CD4-positive, alpha-beta T cell treated with Interleukin-6 for 4 hours (primary cell): ENCODE measurements at places on chromosomes 2 and 18.

- DNase-seq = peak; percentile 87
Measured at GRCh38 chr2:74457549-74458131, 598 bp upstream of the WBP1 start.

DNA sequence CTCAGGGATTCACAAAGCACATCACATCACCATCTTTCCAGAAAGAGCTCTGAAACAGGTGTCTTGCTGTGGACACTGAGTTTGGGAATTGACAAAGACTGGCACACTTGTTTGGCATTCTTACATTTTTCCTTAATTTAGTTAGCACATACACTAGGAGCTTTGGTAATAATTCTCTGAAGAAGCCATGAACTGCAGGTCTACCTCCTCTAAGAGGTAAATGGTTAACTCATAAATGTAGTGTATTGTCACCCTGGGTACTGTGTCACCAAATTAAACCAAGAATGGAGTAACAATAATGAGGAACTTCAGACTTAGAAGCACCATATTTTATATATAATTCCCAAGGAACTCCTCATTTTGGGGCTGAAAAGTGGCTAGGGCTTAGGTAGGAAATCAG lies 22.6 kb downstream of the EIF4E2 start:
- DNase-seq = no peak

- no peak for DNase-seq
Measured at GRCh38 chr2:15832030-15832709, 108.2 kb upstream of the MYCN start.

- no peak for DNase-seq
Measured at GRCh38 chr18:49285627-49286026, 174.8 kb downstream of the DYM start.

DNA sequence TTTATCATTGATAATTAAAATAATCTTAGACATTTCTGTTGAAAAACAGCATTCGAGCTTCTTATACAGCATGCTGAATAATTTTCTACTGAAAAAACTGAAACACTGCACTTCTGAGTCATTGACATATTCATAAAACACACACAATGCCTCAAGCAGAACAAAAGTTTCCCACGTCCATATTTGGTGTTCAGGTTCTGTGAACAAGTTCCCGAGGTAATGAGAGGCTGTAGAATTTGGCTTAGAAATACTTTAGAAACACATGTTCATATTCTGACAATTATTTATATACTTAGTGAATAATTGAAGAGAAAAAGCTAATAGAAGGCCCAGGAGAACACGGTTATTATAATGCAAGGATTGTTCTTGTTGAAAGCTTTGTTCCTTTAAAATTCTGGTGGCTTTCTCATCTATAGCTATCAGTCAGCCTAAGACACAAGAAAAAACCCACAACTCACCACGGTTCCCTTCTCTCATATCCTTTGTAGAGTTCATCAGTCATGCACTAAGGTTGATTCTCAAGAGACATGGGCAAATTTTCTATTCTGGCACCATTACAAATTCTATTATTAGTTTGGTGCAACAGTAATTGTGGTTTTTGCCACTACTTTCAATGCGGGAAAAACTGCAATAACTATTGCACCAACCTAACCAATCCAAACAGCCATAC lies 194.4 kb downstream of the TMX3 start:
- DNase-seq = no peak

DNA sequence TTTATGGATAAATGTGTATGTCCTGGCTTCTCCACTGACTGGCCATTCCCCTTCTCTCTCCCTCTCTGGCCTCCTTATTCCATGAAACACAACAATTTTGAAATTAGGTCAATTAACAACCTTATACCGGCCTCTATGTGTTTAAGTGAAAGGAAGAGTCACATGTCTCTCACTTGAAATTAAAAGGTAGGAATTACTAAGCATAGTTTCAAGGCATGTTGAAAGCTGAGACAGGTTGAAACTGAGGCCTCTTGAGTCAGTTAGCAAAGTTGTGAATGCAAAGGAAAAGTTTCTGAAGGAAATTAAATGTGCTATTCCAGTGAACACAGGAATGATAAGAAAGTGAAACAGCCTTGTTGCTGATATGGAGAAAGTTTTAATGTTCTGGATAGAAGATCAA lies 69.7 kb downstream of the ADAM23 start:
- no peak for DNase-seq

DNA sequence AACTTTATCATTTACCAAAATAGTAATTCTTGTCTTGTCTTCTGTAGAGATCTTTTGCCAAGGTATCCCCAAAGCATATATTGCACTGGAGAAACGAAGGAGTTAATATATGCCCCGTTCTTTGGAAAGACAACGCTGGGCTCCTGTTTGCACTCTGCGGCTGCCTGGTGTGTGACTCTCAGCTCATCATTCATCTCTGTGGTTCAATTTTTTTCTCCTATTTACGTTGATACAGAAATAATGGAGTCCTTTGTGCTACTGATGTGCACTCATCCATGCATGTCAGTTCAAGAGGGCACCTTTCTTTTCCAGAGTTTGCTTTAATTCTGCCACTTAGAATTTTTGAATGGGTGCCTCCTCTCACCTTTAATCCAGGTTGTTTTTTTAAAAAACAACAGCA lies 655.5 kb downstream of the DCDC2C start:
- DNase-seq = no peak

DNA sequence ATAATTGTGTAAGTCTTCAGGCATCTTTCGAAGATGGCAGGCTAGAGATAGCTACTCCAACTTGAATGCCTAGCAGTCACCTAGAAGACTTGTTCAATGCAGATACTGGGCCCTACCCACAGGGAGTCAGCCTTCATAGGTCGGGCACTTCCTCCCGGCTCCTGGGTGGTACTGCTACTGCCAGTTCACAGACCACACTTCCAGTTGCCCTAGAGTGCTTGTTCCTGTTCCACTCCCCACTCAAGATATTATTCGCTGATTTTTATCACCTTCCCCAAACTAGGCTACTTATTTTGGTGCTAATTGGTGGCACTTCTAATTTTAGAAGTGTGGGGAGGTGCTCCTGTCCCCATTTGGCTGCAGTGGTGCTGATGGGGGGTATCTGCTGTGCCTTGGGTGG lies 34.2 kb downstream of the INPP4A start:
- DNase-seq = peak; percentile 68

DNA sequence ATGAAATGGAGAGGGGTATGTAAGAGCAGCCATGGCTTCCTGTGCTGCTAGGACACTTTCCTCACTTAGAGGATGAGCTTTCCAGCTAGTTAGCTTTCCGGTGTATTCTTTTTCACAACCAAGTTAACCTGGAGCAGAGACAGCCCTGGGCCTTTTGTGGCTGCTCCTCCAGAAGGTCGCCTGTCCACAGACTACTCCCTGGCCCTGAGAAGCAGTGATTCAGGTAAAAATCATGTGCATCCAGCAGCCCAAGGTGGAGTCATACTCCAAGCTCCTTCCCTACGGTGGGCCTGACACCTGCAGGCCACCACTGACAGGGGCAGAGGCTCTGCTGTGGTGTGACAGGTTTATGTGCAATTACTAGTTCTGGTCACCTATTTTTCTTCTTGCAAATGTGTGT lies 187.2 kb downstream of the ANKRD30B start:
- DNase-seq = no peak

GRCh38 chr18:23838233-23838632 lies 149.0 kb downstream of the LAMA3 start:
- DNase-seq = no peak

GRCh38 chr2:63049211-63049969 lies 1.2 kb upstream of the OTX1 start:
- no peak for DNase-seq

- DNase-seq = peak; percentile 24
Measured at GRCh38 chr2:64203858-64204632, 59.8 kb upstream of the PELI1 start.

DNA sequence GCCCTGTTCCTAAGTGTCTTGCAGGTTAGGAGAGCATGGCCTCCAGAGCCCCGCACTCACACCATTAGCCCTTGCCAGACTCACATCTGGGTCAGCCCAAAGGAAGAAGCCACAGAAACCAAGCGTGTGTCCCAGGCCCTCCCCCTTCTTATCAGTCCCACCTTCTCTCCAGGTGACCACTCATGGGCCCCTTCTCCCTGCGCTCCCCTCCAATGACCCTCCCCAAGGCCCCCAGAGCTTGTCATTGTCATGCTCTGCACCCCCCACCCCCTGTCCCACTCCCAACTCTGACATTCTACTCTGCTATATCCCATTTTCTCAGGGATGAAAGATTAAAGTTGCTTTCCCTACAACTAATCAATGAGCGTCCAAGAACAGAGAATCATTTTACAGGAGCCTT lies 30.1 kb downstream of the CAPN14 start:
- no peak for DNase-seq

DNA sequence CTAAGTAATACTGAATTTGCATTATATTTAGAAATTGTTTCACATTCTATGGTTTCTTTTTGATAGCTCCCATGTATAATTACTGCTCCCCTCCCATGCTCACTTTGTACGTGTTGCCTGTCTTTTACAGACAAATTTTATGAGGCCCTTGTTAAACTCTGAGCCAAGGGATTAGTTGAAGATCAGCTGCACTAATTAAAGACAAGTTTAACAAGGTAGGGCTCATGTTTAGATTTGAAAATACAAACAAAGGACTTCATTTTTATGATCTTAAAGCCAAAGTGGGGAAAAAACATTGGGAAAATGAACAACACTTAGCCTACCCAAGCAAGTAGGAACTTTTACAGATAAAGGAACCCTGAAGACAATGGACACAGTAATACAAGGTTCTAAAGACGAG lies 46.2 kb downstream of the ARHGAP28 start:
- DNase-seq = no peak

DNA sequence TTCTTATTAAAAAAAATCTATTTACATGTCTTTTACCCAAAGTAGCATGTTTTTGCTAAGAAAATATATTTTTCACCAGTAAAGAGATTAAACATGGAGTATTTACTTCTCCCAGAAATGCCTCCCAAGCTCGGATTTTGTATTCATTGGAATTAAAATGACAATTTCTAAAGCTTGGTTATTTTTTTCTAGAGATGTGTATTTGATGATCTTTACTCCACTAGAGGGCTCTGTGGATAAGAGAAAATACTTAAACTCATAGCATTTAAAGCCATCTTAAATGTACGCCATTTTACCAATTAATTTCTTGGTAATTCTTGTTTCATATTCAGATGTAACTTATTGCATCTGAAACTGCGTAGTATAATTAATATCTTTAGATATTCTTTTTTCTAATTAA lies 461.4 kb downstream of the GALR1 start:
- no peak for DNase-seq

DNA sequence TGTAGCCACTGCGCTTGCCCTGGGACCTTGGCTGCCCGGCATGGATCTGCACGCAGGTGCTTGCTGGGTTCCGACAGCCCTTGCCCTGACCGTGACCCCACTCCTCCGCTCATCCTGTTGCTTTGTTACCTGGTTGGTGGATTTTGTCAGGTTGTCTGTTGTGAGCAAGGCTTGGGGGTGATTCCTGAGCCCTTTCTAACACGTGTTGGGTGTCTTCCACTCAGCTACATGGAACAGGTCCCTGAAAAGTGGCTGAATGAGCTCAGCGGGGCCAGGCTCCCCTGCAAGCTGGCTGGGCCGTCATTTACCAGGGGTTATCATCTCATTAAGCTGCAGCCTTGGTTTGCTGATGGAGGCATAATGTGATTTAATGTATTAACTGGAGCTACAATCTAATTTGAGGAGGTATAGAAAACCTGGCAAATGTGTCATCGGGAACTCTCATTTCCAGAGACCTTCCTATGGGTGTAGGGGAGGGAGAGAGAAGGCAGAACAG lies 24.6 kb downstream of the RAMP1 start:
- DNase-seq = no peak

- no peak for DNase-seq
Measured at GRCh38 chr2:43227830-43228281, 1.4 kb upstream of the ZFP36L2 start.

DNA sequence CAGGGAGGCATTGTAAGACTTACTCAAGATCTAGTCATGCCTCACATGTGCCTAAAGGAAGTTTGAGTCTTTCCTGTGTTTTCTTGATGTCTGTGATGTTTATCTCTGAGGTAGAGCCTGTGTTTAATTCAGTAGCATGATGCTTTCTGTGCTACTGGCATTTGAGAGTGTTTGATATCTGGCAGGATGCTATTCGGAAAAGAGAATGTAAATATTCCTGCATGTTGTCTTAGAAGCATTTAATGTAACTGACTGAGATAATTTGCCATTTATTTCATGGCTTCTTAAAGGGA lies 58.8 kb downstream of the GREB1L start:
- no peak for DNase-seq

DNA sequence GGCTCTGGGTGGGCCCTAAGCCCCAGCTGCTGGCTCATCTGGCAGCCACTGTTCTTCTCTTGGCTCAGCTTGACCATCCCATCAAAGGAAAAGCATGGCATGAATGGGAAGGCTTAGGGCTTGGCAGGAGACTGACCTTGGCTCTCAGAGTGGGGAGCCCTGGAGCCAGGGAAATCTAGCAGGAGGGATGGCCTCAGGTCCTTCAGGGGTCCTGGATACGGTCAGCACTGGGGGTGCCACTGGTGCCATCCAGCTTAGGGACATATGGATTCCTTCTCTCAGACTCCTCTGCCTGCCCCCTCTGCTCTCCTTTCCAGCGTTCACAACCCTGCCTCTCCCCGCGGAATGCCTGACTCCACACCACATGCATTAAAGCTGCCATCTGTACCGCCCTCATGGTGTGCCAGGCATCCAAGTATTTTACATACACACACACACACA lies 165.5 kb upstream of the HAAO start:
- no peak for DNase-seq

DNA sequence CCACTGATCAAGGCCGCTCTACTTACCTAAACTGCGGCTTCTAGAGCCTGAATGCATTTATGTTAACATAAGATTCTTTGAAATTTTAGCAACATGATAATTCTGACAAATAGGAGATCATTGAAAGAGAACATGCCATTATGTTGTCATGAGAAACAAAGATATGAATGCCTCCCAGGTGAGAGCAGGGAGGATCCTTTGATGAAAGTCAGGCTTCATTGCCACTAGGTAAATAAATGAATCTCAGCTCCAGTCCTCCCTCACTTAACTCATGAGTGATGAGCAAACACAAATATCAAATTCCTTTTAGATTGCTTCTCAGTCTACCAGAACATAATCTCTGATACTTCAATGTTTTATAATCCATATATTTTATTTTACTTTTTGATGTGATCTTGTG lies 463.2 kb upstream of the CDH7 start:
- DNase-seq = no peak

DNA sequence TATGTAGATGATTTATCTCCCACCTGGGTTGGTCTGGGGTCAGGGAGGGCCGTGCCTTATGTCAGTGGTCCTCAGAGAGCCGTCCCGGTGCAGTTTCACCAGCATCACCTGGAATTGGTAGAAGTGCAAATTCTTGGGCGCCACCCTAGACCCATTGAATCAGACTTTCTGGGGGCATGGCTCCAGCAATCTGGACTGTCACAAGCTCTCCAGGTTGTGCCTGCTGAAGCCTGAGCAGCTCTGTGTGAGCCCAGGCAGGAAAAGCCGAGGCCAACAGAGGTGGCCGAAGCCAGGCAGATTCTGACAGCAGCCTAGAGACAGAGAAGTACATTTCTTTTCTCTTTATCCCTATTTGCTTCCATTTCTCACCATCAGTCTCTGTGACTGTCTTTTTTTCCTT lies 98.4 kb upstream of the SEC11C start:
- DNase-seq = no peak

- DNase-seq = no peak
Measured at GRCh38 chr2:178263159-178263860, 69.0 kb downstream of the OSBPL6 start.
